ENCODE measurements at places on chromosomes 4 and X. TPM values are rescaled to one million over a fixed set of nuclear protein-coding genes. Genes with fewer than 3 reads are reported as not detected.

- no peak for DNase-seq
Observed at GRCh38 chr4:112282860-112283667, 2.6 kb downstream of the TIFA start.

GRCh38 chrX:13495232-13495631 is 74.2 kb upstream of the EGFL6 start:
- no peak for DNase-seq

GRCh38 chrX:112223391-112223790 is 140.8 kb upstream of the TRPC5 start:
- no peak for DNase-seq

GRCh38 chr4:155546451-155546850 is 120.2 kb upstream of the GUCY1A1 start:
- no peak for DNase-seq

DNA sequence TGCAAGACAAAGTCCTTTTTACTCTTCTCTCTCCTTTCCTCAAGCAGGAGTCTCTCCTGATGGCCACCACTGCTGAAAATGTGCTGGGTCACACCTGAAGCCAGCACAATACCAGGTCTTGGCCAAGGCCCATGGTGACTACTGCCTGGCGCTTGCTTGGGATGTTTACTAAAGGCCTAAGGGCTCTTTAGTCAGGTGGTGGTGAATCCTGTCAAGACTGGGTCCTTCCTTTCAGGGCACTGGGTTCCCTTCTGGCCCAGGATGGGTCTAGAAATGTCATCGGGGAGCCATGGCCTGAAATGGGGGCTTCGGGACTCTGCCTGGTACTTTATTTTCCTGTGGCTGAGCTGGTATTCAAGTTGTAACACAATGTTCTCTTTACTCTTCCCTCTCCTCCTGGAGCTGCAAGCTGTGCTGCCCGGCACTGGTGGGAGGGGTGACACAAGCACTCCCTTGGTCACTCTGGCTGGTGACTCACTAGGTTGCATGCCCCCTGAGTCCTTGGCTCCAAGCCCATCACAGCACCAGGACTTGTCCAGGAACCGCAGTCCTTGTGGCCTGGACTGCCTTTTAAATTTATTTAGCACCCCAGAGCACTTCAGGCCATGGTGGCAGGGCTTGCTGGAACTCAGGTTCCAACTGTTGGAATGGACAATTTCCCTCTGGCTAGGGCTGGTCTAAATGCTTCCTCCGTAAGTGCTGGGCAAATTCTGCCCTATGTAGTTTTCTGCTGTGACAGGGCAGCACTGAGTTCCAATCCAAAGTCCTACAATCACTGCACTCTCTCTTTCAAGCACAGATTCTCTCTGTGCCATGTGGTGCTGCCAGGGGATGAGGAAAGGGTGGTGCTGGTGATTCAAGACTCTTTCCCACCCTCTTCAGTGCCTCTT is 11.3 kb downstream of the ARL13A start:
- peak; percentile 72 for DNase-seq

DNA sequence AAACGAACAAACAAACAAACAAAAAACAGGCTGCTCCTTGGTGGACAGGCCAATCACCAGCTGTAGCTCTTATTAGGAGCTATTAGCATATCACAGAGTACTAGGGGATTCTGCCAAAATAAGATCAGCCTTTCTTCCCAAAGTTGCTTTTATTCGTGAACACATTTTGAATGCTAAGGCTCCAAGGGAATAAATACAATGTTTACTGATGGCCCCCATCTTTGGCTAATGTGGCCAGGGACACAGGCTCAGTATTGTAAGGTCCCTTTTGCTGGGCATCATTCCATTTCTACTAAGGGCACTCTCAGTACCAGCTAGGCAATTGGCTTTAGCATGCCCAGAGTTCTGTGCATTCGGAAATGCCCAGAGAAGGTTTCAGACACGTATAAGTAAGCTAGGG is 84.3 kb downstream of the GPC4 start:
- no peak for DNase-seq

DNA sequence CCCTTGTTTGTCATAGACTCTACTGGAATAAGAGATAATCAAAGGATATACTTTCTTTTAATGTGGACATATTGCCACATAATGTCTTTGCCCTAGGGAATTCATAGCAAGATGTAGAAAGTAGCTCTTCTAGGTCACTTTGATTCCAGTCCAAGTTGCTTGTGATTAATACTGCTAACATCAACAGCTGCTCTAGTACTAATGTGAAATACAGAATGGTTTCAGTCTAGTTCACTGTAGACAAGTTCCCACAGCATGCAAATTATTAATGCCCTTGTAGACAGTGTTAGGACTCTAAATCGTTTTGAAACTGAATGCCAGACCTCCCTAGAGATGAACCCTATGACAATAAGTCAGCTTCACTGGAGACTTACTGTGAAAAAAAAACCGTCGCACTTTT is 494.6 kb upstream of the ATOH1 start:
- DNase-seq, result no peak

GRCh38 chr4:122577808-122578781 is 42.8 kb downstream of the IL21 start:
- DNase-seq, result no peak

DNA sequence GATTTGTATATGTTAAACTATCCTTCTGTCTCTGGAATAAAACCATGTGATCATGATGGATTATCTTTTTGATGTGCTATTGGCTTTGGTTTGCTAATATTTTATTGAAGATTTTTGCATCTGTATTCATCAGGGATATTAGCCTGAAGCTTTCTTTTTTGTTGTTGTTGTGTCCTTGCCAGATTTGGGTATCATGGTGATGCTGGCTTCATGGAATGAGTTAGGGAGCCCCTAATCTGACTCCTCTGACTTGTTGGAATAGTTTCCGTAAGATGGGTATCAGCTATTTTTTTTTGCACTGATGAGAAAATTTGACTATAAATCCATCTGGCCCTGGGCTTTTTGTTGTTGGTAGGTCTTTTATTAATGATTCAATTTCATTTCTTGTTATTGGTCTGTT is 45.7 kb downstream of the ATP10D start:
- DNase-seq, result peak; percentile 60

- DNase-seq, result peak; percentile 47
Observed at GRCh38 chrX:133448512-133449076, 33.3 kb upstream of the GPC4 start.

DNA sequence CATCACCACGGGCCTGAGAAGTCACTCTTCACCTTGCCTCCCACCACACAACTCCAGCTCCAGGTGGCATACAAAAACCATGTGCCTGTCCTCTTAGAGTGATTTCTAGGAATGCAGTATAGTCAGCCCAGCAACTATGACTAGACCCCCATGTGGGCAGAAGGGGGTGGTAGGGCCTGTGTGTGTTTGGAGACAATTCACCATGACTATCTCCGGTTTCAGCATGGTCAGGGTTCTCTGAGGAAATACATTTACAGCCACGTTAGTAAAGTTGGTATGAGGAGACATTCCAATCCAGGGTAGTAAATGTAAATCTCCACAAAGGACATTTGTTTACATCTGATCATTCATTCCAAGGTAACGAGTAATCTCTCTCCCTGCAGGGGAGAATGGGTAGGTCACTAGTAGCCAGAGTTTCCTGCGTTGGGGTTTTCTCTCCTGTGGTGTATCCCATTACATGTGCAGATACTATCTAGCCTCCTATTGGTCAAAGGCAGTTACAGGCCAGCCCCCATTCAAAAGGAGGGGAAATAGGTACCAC is 4.2 kb upstream of the MTMR1 start:
- peak; percentile 94 for DNase-seq

- no peak for DNase-seq
Observed at GRCh38 chr4:12177416-12177815, 748.7 kb upstream of the HS3ST1 start.

GRCh38 chrX:120668357-120668756 is 38.5 kb upstream of the C1GALT1C1 start:
- DNase-seq, result no peak

Gene SYTL4
- total RNA-seq, result 3.3 TPM

Gene TCEAL7
- total RNA-seq, result 7.6 TPM

Gene TRIM60
- not detected for total RNA-seq

Gene HELT
- total RNA-seq, result not detected

Gene KIAA1210
- not detected for total RNA-seq

Gene ETFDH
- 17.0 TPM for total RNA-seq
